ENCODE measurements at places on chromosomes 3 and 15.
A peak's percentile ranks its signal among the peaks of the same experiment; 100 is the strongest.

DNA sequence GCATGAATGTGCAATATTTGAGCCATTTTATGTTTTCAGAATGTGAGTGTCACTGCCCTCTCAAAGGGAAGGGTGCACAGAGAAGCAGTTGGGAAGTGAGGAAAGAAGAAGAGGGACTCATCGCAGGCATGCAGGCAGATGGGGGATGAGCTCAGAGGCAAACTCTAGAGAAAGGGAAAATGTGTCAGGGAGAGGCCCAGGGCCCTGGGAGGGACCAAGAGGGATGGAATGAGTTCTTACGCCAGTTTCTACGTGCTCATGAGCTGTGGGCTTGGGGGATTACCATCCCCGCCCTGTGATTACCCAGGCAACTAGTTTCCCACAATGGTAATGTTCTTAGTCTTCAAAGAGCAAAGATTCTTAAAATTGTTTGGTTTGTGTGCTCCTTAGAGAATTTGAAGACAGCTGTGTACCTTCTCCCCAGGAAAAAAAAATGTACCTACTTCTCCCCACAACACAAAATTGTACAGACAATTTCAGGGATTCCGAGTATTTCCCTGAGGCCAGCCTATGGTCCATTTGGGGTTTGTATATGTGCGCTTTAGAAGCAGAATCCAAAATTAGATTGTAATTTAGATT, 17.8 kb downstream of the GCSAM start:
- no peak for DNase-seq

- no peak for DNase-seq
These were observed 99.1 kb downstream of the SLC49A4 start for GRCh38 chr3:122893754-122894668.

DNA sequence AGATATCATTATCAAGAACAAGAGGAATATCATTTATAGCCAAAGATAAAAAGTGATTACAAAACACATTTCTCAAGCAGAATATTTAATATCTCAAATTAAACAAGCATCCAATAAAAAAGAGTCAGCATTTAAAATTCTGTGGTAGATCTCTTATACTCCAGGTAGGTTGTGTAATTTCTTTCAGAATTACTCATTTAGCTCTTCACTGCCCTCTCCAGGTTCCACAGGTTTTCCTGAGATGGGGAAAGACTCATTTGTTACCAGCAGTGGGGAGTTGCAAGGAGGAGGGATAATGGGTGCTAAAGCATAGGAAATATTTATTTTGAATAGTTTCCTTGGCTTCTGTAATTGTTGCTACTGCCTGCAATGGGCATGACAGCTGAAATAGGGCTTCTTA, 83.1 kb upstream of the RASGRP1 start:
- no peak for DNase-seq

GRCh38 chr15:22902578-22902977, 64.1 kb downstream of the NIPA2 start:
- DNase-seq = no peak

- DNase-seq = no peak
These were observed 325.5 kb downstream of the CHST2 start for GRCh38 chr3:143445118-143445517.

DNA sequence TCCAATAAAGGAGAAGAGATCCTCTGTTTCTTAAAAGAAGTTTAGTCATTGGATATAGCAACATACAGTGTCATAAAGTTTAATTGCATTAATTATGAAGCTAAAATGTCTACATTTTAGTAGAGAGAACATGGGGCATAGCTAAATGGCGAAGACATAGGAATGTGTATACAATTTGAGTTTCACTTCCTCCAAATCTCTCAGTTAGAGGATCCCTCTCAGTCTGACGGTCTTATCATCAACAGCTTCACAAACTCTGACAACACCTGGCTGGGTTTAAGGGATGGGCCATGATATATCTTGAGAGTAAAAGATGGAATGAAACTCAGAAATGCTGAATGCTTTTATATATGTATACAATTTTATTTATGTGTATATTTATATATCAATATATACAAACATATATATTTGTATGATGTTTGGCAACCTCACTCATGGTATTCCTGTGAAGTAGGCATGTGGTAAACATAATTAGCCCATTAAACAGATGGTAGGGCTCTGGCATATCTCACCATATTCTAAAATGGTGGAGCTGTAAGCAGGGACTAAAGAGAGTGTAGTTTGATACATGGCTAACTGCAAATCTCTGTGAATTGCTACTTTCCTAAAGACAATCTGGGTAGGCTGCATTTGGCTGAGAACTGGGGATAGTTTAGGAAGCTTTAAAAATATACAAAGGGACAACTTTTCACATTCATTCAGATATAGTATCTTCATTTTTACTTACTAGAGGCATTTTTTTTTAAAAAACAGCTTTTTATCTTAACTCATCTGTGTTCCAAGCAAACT, 111.6 kb downstream of the TIGIT start:
- no peak for DNase-seq

GRCh38 chr15:101439920-101440319, 49.6 kb downstream of the PCSK6 start:
- DNase-seq = no peak

DNA sequence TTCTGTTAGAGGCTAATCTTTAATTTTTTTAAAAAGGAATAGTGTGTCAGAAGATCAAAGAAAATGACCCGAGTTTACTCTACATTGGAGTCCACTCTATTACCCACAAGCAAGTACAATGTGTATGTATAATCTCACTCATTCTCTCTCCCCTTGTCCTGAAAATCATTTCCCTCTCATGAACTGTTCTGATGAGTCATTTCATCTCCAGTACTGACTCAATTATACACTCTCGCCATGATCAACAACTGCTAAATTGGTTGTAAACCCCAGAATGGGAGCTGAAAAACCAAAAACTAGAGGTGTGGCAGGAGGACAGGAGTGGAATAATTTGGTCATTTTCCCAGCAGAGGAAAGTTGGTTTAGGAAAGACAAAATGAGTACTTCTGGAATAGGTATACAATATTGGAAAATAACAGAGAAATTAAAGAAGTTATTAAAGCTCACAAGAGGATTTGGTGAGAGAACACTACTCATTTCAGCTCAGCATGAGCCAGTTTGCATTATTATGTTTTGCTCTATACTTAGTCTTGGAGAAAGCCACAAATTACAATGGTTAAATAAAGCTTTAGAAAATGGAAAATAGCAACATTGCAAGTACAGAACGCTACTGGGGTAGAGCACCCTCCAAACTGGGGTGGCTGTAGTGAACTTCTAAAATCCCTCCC, 144.3 kb upstream of the PFN2 start:
- DNase-seq = no peak

DNA sequence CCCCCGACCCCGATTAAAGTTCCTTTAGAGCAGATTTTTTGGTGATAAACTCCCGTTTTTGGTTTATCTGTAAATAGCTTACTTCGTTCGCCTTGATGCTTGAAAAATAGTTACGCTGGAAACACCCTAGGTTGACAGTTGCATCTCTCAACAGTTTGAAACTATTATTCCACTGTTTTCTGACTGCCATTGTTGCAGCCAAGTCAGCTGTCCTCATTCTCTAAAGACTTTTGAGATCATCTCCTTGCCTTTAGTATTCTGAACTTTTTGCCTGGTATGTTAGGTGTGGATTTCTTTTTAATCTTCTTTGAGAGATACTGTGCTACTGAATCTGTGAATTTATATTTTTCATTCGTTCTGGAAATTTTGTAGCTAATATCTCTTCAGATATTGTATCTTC, 122.7 kb upstream of the NSMCE3 start:
- DNase-seq = no peak

GRCh38 chr15:100111125-100112060, 230.4 kb downstream of the ADAMTS17 start:
- peak; percentile 20 for DNase-seq

- DNase-seq = no peak
These were observed 3.8 kb downstream of the PRR23E start for GRCh38 chr3:127196466-127197299.

DNA sequence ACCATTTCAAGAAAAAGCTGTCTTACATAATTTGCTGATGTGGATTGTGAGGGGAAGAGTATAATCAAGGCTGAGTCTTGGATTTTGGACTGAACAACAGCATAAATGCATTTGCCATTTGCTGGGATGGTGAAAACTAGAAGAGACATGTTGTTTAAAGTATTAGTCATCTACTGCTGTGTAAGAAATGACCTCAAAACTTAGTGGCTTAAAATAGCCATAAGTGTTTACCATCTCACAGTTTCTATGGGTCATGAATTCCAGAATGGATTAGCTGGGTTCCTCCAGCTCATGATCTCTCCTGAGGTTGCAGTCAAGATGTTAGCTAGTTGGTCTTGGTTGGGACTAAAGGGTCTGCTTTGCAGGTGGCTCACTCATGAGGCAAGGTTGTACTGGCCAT, 66.2 kb downstream of the SCN11A start:
- no peak for DNase-seq

- DNase-seq = no peak
These were observed 49.1 kb downstream of the CCK start for GRCh38 chr3:42216931-42217333.

GRCh38 chr3:189204167-189204866, 32.5 kb downstream of the TPRG1 start:
- DNase-seq = no peak

DNA sequence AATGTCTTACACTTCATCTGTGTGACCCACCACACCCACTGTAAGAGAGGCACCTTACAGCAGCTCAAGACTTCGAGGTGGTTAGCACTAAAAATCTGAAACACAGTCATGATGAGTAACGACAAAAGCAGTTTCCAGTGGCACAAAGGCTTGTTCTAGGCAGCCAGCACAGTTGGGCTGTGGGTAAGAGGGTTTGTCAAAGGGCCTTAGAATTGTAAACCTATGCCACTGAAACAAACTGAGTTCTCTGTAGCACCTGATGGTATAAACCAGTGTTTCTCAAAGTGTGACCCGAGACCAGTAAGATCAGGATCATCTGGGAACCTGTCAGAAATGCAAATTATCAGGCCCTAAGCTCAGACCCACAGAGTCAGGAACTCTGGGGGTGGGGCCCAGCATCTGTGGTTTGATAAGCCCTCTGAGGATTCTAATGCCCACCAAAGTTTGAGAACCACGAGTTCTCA, 36.5 kb downstream of the DAPK2 start:
- DNase-seq = no peak

DNA sequence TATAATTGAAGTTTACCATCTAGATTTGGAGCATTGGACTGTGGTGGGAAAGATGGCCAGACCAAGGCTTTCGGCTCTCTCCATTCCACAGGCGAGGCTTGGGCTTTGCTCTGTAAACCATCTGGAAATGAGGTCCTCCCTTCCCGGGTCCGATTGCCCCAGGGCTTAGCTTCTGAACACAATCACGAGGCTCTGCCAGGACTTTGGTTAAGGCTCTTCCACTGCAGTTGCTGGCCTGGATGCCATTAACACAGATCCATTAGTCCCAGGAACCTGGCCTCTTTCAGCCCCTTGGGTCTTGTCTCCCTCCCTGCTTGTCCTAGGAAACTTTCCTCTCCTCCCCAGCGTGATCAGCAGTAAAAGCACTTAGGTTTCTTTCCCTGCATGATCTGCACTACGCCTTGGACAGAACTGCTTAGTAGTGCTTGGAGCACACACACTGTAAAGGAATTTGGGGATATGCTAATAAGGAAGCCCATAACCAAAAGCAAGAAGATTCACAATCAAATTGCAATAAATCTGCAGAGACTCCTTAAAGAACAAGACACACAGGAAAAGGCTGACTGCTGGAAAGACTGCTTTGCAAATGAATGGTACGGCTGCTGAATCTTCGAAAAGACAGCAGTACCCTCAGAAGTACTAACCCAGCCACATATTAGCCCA, 154.3 kb downstream of the ECT2 start:
- DNase-seq = no peak

DNA sequence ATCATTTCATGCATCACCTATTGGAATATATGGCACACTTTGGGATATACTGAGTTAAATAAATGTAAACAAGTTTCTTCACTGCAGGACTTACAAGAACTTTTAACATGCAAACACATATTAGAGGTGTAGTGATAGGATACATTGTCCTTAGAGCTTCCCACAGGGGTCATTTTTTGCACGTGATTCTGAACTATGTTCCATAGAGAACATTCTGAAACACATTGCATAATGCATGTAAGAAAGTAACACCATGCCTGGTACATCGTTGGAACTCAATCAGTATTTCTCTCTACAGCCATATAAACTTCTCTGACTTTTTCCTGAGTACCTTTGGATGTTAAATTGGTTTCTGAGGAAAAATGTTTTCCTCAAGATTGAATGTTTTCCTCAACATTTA, 28.3 kb downstream of the MRAS start:
- no peak for DNase-seq

GRCh38 chr15:33729653-33730052, 238.6 kb upstream of the CHRM5 start:
- DNase-seq = no peak

DNA sequence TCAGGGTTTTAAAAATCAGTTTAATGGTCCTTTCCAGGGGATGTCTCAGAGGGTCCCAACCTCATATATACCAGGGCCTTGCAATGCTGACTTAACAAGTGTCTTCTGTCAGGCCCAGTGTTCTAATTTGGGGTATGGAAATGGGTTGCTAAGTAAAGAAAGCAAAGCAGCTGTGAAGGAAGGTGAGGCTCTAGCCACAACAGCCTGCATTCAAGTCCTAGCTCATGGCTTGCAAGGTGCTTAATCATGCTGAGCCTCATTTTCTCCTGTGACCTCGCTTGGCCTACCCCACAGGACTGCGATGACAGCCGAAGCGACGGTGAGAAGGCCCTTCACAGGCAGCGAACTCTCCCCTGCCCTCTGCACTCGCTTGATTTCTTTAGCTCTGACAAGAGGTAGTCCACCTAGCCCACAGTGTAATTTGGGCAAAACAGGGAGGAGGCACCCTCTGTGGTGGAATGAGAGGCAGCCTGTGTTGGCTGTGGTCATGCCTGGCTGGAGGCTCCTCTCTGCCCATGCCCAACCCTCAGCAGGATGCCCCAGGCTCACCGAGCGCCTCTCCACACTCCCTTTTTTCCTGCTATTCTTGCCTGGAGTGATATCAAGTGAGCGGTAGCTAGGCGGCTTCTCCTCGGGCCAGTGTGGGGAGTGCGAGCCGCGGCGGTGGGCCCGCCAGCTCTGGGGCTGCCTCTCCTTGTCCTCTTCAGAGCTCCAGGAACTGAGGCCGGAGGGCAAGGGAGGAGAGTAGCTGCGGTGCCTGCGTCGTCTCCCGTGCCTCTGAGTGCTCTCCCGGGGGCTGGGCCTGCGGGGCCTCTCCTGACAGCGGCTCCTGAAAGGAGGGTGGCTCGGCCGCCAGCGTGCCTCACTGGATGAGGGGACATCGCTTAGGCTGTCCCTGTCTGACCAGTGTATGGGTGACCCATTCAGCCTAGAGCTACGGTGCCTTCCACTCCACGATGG, 29.2 kb downstream of the ILDR1 start:
- no peak for DNase-seq

- DNase-seq = no peak
These were observed 89.6 kb upstream of the TSEN2 start for GRCh38 chr3:12394569-12395271.

- DNase-seq = no peak
These were observed 13.9 kb downstream of the ILDR1 start for GRCh38 chr3:122008166-122008565.

DNA sequence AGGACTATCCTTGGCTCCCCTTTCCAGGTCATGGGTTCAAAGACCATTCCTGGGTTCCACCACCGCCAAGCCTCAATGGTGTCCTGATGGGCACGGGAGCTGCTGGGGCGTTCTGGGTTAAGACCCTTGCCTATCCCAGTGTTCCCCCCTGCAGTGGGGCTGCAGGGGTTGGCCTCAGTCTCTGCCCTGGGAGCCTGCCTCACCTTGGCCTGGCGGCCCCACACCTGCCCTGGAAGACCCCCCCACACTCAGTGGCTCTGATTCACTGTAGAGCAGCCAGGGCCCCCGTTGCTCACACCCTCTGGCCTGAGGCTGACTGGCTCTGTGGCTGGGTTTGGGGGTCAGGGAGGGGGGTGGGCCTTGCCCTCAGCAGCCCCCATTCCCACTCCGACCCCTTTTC, 22.0 kb downstream of the C15orf39 start:
- no peak for DNase-seq

Measured in NCI-H2081 treated with DMSO at 0.1 percent for 48 hours (cell line).